Activated CD4-positive, CD25-positive, alpha-beta regulatory T cell treated with anti-CD3 and anti-CD28 coated beads, Interleukin-2, amount 50 U/mL, for 16 hours (primary cell): ENCODE measurements at places on chromosomes 3 and 15.

GRCh38 chr3:105938101-105938500, 69.3 kb upstream of the CBLB start:
- no peak for DNase-seq

DNA sequence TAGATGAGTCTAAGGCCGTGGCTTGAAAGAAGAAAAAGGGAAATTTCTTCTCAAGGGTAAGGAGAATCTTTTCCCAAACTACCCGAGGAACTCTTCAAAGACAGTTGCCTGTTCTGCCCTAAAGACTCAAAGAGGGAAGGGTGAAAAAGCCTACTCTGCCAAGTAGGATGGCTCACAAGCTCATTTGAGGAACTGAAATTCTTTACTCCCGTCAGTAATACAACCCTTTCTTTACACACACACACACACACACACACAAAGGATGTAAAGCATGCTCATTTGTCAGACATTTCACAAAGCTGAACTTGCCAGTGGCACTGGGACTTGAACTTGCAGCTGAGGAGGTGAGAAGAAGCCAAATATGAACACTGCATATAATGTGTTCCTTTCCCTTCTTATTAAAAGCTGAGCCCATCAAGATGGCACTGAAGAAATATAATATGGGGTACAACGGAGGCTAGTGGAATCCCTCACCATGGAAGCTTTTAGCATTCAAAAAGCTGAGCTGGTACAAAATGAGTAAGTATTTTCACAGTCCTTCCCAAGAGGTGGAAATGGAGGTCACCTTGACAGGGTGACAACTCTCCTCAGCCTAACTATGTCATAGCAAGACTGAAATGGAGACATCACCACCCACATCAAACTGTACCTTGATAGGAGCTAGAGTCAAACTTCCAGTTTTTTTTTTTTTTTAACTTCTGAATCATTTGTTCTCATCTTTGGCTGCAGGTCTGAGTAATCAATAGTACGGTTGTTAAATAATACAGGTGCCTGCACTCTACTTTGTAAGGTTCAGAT, 57.6 kb downstream of the TAFA4 start:
- DNase-seq, result no peak

- DNase-seq, result no peak
Measured at GRCh38 chr15:23073890-23074646, 34.7 kb upstream of the TUBGCP5 start.

DNA sequence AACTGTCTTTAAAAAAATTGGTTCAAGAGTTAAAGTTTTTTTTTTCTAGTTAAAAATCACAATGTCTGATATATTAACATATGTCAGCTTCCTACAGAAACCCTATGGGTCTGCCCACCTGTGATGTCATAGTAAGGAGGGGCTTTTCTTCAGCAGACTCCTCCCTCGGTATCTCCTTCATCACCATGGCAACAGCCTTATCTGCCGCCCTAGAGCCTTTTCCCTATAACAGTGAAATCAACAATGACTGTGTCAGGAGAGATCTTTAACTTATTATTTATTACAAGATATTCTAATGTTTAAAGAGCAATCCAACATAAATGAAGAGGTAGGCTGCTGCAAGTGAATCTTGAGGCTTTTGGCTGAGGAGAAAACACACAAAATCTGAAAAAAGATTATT, 138.7 kb downstream of the PEX5L start:
- DNase-seq, result no peak

DNA sequence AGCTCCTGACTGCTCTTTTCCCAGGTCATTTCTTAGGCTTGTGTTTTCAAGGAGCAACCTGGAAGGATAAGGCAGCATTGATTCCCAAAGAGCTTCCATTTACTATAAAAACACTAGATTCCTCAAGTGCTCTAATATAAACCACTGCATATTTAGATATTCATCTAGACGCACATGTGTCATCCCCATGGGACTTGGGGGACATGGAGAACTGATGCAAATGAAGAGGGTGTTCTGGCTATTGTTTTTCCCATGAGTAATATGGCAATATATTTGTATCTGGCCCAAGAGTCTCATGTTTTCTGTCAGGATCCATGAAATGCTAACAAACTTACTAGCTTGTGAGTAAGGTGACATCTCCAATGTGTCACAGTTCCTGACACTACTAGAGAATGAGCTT, 31.3 kb downstream of the HACD2 start:
- DNase-seq, result no peak

- DNase-seq, result no peak
Measured at GRCh38 chr15:77881950-77882349, 195.6 kb downstream of the TBC1D2B start.

GRCh38 chr15:81117581-81117980, 16.5 kb upstream of the CFAP161 start:
- no peak for DNase-seq

- DNase-seq, result no peak
Measured at GRCh38 chr3:184584464-184584891, 22.9 kb downstream of the EPHB3 start.

DNA sequence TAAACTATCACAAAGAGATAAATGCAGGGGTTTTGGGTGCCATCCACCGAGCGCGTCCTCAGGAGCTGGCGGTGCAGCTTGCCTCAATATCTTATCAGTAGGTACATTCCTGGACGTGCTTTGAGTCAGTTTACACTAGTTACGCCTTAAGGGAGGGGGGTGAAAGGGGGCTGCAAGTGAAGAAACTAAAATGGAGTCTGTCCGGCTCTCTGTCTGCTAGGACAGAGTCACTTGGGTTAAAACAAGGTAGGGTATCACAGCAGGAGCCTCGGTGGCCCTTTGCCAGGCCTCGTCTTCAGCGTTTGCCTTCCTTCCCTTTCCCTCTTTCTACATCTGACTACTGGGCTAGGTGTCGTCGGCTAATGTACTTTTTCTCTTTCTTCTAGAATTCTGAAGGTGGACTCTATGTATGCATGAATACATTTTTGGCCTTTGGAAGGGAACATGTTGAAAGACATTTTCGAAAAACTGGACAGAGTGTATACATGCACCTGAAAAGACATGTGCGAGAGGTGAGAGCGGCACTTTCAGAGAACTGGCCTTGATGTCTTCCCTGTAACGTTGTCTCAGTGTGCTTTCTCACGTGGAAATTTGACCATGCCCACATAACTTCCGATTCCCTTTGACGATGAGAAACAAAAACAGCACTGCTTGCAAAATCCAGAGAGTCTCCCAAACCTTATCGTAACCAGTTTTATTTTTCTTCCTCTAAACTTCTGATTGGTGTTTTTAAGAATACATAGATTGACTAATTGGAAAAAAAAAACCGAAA, 28.8 kb downstream of the USP13 start:
- DNase-seq, result no peak

GRCh38 chr15:57376696-57377477, 582 bp downstream of the CGNL1 start:
- no peak for DNase-seq

DNA sequence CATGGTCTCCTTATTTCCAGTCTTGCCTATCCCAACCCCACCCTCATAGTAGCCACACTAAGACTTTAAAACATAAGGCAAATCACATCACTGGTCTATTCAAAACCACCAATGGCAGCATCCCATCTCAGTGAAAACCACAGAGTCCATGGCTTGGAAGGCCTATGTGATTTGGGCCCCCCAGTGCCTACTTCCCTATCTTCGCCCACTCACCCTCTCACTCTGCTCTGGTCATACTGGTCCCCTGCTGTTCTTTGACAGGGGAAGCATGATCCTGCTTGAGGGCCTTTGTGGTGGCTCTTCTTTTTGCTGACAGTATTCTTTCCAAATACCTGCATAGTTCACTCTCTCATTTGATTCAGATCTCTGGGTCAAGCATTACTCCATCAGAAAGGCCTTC, 3.3 kb downstream of the GTF2A2 start:
- no peak for DNase-seq

DNA sequence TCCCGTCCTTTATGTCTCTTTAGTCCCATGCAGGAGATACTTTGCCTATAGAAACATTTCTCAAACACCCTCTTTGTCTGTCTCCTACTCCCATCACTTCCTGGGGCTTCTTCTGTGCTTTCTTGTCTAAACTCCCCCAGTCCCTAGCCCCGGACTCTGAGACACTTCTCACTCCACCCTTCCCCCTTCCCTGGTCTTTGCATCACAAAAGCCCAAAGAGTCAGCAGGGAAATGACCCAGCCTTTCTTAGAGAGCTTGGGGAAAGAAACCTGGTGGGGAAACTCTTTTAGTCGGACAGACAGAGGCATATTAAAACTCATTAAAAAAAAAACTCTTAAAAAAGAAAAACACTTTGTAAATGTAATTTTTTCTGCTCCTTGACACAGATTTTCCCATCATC, 211.2 kb downstream of the TJP1 start:
- DNase-seq, result no peak

GRCh38 chr3:180762866-180763265, 83.6 kb upstream of the CCDC39 start:
- DNase-seq, result no peak

- no peak for DNase-seq
Measured at GRCh38 chr3:72353236-72354128, 494.8 kb downstream of the SHQ1 start.

DNA sequence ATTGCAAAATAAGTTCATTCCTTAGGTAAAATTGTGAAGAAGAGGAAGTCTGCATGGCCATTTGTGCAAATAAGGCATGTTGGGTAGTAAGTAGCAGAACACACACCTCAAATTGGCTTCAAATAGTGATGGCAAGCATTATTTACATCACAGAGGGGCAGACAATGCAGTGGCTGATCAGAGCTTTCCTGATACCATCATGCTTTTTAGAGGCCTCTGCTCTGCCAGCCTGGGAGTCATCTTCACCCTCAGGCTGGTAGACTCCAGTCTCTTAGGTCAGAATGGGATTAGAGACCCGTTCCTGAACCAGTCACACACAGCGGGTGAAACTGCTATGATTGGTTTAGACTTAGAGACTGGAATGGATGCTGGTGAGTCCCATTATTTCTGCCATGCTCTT, 396.0 kb upstream of the MCTP2 start:
- no peak for DNase-seq

DNA sequence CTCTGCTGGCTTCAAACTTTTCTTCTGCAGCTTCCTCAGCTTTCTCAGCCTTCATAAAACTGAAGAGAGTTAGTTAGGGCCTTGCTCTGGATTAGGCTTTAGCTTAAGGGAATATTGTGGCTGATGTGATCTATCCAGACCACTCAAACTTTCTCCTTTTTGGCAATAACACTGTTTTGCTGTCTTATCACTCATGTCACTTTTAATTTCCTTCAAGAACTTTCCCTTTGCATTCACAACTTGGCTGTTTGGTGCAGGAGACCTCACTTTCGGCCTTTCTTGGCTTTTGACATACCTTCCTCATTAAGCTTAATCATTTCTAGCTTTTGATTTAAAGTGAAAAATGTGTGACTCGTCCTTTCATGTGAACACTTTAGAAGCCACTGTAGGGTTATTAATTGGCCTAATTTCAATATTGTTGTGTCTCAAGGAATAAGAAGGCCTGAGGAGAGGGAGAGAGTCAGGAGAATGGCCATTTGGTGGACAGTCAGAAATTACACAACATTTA, 60.7 kb downstream of the SLC24A1 start:
- DNase-seq, result no peak

DNA sequence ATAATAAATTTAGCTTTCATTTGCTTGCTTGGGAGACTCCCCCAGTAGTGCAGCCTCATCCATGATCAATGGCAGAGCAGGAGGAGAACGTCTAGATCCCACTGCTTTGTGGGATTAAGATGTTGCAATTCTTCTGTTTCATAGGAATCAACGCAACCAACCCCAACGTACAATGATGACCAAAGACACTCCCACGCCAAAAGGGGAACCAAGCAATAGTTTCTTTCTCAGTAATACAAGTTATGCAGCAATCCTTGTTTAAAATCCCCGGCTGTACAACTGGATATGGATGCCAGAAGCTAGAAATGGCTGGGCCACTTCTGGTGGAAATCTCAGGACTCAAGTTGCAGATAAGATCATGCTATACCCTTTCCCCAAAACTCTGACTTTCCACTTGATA, 411.2 kb downstream of the VPS13C start:
- DNase-seq, result no peak

GRCh38 chr3:8278448-8278847, 223.2 kb upstream of the LMCD1 start:
- no peak for DNase-seq

- no peak for DNase-seq
Measured at GRCh38 chr15:22949074-22949547, 31.1 kb downstream of the CYFIP1 start.

- no peak for DNase-seq
Measured at GRCh38 chr3:122767540-122768372, 25.9 kb downstream of the HSPBAP1 start.

DNA sequence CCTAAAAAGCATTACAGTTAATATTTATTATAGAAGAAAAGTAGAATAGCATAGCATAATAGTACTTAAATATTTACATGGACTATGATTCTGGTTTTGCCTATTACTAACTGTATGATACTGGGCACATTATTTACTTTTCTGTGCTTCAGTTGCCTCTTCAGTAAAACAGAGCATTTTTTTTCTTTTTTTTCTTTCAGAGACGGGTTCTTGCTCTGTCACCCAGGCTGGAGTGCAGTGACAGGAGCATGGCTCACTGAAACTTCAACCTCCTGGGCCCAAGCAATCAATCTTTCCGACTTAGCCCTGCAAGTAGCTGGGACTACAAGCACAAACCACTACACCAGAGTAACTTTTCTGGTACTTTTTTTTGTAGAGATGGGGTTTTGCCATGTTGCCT, 47.0 kb downstream of the GYG1 start:
- no peak for DNase-seq

DNA sequence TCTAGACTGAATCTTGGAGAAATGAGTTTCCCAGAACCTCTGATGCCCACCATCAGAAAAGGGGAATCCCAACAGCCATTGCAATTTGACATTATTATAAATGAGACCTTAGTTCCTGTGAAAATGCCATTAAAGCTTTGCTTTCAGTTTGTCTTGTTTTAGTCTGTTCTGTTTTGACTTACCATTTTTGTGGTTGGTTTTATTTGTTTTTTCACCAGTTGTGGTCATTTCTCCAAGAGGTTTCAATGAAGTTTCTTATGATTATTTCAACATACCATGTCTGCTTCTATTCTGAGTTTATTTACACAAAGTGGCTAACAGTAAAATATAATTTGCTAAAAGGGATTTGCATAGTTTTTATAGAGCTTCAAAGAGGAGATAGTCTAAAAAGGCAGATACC, 175.0 kb upstream of the MCTP2 start:
- no peak for DNase-seq

- DNase-seq, result no peak
Measured at GRCh38 chr15:38879909-38880471, 315.4 kb upstream of the RASGRP1 start.
